Stomach (tissue), 19 donors: ENCODE measurements at places on chromosomes 16 and 17.
A peak's percentile ranks its signal among the peaks of the same experiment; 100 is the strongest.

GRCh38 chr17:64439956-64440355, 9.0 kb upstream of the MILR1 start:
- no peaks in the 10 kb centered on the region for H3K36me3 ChIP-seq
- no peak overlapping the region for H3K4me3 ChIP-seq
- no peaks in the 10 kb centered on the region for H3K27me3 ChIP-seq
- no peak for DNase-seq
- H3K27ac ChIP-seq, result no peak overlapping the region

GRCh38 chr17:75386430-75386829, 19.0 kb downstream of the GRB2 start:
- DNase-seq, result no peak
- peaks cover 35% of the 10 kb centered on the region for H3K4me1 ChIP-seq
- no peaks in the 10 kb centered on the region for H3K27me3 ChIP-seq
- H3K4me3 ChIP-seq, result no peak overlapping the region

DNA sequence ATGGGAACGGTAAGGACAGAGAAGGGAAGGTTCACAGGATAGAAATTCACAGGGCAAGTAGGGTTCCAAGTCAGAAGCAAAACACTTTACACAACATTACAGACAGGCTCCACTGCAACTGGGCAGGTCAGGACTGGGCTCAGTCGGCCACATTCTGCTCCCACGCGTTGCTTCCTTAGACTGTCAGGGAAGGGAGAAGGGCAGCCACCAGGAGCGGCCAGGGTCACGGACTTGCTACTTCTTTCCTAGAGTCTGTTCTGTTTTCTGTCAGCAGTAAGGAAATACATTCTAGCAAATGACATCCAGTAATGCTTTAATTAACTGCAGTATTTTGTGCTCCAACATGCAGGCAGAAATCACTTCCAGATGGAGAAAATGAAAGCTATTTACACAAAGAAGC, 160.3 kb upstream of the RPH3AL start:
- peak; percentile 57 for DNase-seq
- H3K27ac ChIP-seq, result peak overlapping the region; percentile 7
- H3K4me1 ChIP-seq, result no peaks in the 10 kb centered on the region
- peaks cover 5% of the 10 kb centered on the region for H3K36me3 ChIP-seq
- no peak overlapping the region for H3K4me3 ChIP-seq

DNA sequence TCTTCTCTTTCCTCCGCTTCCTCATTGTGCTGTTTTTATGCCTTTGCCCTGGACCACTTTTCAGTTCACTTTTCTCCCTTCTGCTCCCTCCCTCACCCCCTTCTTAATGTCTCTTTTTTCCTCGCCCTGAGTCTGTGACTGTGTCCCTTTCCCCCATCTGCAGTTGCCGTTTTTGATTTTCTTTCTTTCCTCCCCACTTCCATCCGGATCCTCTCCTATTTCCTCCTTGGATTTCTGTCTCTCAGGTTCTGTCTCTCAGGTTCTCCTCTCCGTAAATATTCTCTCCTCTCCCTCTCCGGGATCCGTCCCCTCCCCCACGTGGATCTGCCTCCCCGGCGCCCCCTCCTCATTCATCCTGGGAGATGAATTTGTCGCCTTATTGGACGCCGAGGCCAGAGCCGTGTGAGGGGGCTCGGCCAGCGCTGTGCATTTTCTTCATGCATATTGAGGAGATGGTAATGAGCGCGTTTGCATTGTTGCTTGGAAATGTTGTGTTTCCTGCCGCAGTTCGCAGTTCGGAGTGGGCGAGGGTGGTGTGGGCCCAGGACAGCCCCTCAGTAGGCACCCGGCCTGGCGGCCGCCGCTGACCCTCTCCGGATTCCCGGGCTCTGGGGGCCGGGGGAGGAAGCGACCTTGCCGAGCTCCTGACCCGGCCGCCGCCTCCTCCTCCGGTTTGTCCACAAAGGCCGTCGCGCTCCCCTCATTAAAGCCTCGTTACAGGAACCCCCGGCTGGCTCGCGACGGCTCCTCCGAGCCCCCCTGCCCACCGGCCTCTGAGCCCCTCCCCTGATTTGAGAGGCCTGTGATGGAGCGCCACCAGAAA, 4.5 kb upstream of the IRX3 start:
- H3K27me3 ChIP-seq, result peaks cover 63% of the 10 kb centered on the region
- H3K36me3 ChIP-seq, result no peaks in the 10 kb centered on the region
- DNase-seq, result no peak
- H3K4me1 ChIP-seq, result peaks cover 29% of the 10 kb centered on the region
- no peak overlapping the region for H3K4me3 ChIP-seq

GRCh38 chr17:34163123-34163522, 92.0 kb upstream of the CCL2 start:
- H3K4me1 ChIP-seq, result peaks cover 11% of the 10 kb centered on the region
- H3K4me3 ChIP-seq, result no peak overlapping the region
- H3K36me3 ChIP-seq, result no peaks in the 10 kb centered on the region
- no peak for DNase-seq
- no peak overlapping the region for H3K27ac ChIP-seq
- H3K27me3 ChIP-seq, result no peaks in the 10 kb centered on the region

- H3K27me3 ChIP-seq, result no peaks in the 10 kb centered on the region
- peaks cover 14% of the 10 kb centered on the region for H3K4me1 ChIP-seq
- H3K36me3 ChIP-seq, result peaks cover 41% of the 10 kb centered on the region
- H3K27ac ChIP-seq, result peak overlapping the region; percentile 89
Observed at GRCh38 chr17:80254396-80255251, 6.0 kb upstream of the RNF213 start.

GRCh38 chr17:66938656-66939055, 25.9 kb upstream of the CACNG4 start:
- H3K4me3 ChIP-seq, result no peak overlapping the region
- H3K4me1 ChIP-seq, result no peaks in the 10 kb centered on the region
- no peak overlapping the region for H3K27ac ChIP-seq
- DNase-seq, result no peak
- no peaks in the 10 kb centered on the region for H3K36me3 ChIP-seq

- peak overlapping the region; percentile 93 for H3K27ac ChIP-seq
- no peak overlapping the region for H3K4me3 ChIP-seq
- H3K27me3 ChIP-seq, result no peaks in the 10 kb centered on the region
Observed at GRCh38 chr17:81385320-81386111, 9.7 kb upstream of the BAHCC1 start.

DNA sequence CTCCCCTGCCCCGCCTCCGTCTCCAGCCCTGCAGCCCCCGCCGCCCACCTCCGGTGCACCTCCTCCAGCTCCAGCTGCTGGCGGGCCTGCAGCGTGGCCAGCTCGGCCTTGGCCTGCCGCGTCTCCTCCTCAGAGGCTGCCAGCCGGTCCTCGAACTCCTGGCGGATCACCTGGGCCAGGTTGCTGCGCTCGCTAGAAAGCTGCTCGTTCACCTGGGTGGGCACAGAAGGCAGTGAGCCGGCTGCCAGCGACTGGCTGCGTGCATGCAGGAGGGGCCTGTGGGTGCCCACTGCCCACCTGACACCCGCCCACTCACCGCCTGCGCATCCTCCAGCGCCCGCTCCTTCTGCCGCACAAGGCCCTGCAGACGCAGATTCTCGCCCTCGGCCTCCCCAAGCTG, 24.6 kb upstream of the AATK start:
- H3K27me3 ChIP-seq, result no peaks in the 10 kb centered on the region
- no peak for DNase-seq
- H3K4me3 ChIP-seq, result no peak overlapping the region
- no peak overlapping the region for H3K27ac ChIP-seq
- H3K4me1 ChIP-seq, result no peaks in the 10 kb centered on the region
- H3K36me3 ChIP-seq, result peaks cover 65% of the 10 kb centered on the region

GRCh38 chr16:52535076-52535475, 11.9 kb downstream of the TOX3 start:
- H3K4me1 ChIP-seq, result peaks cover 21% of the 10 kb centered on the region
- no peaks in the 10 kb centered on the region for H3K36me3 ChIP-seq
- no peaks in the 10 kb centered on the region for H3K27me3 ChIP-seq
- no peak overlapping the region for H3K27ac ChIP-seq
- H3K4me3 ChIP-seq, result no peak overlapping the region
- peak; percentile 44 for DNase-seq
